ENCODE measurements at places on chromosomes 2 and 18.

- DNase-seq: no peak
Measured at GRCh38 chr2:70312560-70312959, 10.7 kb upstream of the FAM136A start.

DNA sequence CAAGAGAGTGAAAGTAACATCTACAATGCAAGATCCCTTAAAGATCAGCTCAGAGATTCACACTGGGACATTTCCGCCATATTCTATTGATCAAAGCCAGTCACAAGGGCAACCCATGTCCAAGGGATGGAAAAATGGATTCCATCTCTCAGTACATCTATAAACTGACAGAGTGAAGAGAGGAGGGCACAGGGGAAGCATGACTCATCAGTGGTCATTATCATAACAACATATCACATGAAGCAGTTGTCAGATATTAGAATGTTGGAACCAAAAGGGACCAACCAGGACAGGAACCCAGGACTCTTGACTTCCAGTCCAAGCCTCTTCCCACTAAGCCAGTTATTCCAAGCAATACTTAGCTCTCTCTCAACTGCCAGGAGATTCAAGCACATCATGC lies 54.9 kb upstream of the IGFBP2 start:
- no peak for DNase-seq

- no peak for DNase-seq
Measured at GRCh38 chr2:235612181-235612950, 118.5 kb downstream of the AGAP1 start.

GRCh38 chr2:190254063-190254850 lies 65.4 kb downstream of the HIBCH start:
- DNase-seq: no peak

DNA sequence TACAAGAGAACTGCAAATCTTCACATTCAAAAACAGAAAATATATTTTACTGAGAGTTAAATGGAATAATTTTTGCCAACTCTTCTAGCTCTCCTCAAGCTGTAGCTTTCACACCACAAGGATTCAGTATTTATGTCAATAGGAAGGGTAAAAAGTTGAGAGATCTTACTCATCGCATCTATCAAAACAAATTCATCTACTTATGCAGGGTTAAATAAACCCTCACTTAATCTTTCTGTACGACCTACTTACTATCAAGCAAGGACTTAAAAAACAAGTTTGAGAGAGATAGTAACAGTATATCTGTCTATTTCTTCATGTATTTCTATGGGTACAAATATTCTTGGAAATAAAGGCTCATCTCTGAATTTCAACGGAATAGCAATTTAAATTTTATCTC lies 35.5 kb downstream of the SIGLEC15 start:
- DNase-seq: no peak

DNA sequence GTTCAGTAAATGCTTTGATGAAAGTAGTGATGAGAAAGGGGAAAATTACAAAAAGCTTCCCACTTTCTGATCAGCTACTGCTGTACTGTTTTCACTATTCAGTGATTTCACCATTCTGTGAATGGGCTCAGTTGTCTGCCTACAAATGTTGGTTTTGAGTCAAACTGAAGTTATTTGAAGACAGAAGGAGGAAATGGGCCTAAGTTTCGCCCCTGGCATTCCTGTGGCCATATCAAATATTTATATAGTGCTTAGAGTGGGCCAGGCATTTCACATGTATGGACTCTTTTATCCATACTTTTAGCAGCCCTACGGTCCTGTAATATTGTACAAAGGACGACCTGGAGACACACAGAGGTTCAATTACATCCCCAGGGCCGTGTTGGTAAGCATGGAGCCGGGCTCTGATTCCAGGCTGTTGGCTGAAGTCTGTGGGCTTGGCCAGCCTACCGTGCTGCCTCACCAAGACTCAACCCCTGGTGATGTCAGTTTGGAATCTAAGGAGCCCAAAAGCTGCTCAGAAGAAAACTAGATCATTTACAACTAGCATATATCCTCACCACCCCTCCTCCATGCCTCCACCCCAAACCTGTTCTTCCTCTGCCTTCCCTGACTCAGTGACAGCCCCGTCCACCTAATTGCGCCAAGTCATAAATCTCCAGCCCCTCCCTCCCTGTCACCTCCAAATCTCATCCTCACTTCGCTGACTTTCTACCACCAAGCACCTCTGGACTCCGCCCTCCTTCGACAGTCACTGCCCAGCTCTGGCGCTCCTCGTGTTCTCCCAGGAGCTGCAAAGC lies 10.1 kb upstream of the GRHL1 start:
- no peak for DNase-seq

Data from AG09319 (cell line).